ENCODE measurements at places on chromosomes 13 and 19.

- DNase-seq, result no peak
Measured at GRCh38 chr13:51823359-51823758, 19.4 kb upstream of the DHRS12 start.

DNA sequence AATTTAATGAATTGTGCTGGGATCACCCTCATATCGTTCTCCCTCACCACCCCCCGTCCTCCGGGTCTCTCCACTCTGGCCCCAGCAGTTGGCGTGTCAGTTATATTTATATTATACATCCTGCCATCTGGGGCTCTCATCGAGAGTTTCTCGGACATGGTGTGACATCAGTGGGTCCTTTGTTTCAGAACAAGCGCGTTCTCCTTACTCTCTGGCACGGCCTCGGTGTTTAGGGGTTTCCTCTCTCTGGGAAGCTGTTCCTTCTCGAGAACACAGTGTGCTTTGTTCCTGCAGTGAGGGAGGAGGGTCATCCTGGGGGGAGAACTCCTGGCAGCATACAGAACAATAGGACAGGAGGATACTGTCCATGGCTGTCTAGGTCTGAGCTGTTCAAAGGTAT is 9.8 kb upstream of the MCF2L start:
- no peak for DNase-seq

DNA sequence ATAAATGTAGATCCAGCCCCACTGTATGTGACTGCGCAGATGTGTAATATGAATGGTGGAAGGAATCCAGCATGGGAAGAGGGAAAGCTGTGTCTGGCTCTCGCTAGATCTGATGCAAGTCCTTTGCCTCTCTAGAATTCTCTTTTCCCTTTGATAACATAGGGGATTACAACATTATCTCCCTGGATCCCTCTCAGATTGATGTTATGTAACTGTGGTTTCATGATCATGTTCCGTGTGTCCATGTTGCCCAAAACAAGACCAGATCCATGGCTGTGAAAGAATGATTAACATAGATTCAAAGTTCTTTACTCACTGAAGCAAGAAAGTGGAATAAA is 184.0 kb upstream of the UBL3 start:
- peak; percentile 68 for DNase-seq

GRCh38 chr13:98279473-98280175 is 102.6 kb upstream of the RNF113B start:
- DNase-seq, result no peak

- no peak for DNase-seq
Measured at GRCh38 chr19:56718231-56718630, 46.7 kb upstream of the ZNF835 start.

GRCh38 chr13:107678075-107678689 is 537.2 kb downstream of the LIG4 start:
- no peak for DNase-seq

DNA sequence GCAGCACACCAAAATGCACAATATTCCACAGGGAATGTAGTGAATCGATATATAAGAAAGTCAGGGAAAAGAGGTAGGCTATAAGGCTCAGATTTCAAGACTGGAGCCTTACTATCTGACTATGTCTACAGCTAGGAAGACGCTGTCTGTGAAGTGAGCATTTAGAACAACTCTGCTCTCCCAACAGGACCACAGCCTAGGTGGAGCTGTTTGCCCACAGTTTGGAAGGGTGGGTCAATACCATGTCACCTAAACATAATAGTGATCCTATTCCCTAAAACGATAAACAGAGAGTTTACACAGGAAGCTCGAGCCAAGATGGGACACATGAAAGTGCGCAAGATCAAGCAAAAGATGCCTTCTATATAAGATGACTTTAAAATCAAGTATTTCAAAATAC is 2486.0 kb upstream of the PCDH20 start:
- DNase-seq, result no peak

GRCh38 chr19:40592170-40592569 is 9.0 kb upstream of the LTBP4 start:
- peak; percentile 46 for DNase-seq

GRCh38 chr19:29429021-29429420 is 96.8 kb upstream of the VSTM2B start:
- no peak for DNase-seq

DNA sequence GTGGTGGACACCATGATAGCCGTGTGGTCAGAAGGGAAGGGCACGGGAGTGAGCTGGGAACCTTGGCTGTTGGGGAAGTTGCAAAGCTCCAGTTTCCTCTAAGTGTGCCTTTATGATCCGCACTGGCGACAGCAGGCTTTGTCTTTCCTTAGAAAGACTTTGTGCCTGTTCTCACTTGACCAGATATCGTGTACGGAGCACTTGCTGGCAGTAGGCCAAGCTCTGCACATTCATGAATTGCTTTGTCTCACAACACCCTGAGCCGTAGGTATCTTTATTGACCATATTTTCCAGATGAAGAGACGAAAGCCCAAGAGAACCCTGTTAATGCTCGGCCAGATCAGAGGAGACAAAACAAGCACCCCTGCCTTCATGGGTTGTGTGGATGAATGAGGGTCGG is 15.1 kb downstream of the CUL4A start:
- DNase-seq, result no peak

DNA sequence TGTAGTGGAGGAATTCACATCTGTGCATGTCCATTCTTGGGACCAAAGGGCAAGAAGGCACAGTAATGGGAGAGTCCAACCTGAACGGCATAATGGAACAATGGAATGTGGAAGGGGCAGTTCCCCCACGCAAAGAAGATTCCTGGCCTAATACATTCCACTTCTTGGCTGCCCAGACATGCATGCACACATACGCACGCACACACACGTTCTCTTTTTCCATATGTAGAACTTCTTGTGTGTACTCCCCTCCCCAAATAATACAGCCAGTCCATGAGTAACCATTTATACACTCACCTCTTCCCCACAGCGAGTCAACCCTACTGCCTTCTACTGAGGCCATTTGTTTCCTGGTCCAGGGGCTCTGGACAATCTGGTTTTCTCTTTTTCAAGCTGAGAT is 6.0 kb upstream of the STK24 start:
- DNase-seq, result no peak

- no peak for DNase-seq
Measured at GRCh38 chr13:28735481-28736029, 16.8 kb upstream of the SLC46A3 start.

DNA sequence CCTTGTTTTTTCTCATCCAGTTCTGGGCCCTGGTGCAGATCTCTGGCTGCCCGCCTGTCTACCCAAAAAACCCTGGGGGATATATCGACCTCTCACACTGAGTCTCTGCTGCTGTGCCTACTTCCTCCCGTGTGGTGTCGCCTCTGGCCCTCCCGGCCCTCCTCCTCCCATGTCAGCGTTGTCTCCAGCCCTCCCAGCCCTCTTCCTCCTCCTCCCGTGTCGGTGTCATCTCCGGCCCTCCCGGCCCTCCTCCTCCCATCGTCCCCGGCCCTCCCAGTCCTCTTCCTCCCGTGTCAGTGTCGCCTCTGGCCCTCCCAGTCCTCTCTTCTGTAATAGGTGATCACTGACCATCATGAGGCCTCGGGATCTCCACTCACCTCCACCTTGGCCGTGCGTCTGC is 81.8 kb downstream of the GPR12 start:
- DNase-seq, result no peak

- DNase-seq, result no peak
Measured at GRCh38 chr13:105952233-105952972, 583.1 kb downstream of the EFNB2 start.

- peak; percentile 68 for DNase-seq
Measured at GRCh38 chr19:873084-873483, 13.6 kb downstream of the CFD start.

DNA sequence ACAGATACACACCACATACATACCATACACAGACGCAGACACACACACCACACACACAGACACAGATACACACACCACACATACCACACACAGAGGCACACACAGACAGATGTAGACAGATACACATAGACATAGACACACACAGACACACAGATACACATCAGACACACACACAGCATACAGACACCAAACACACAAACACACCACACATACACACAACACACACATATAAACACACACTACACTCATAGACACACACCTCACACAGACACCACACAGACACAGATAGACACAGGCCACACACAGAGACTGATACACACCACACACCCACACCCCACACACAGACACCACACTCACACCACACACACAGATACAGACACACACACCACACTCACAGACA is 24.9 kb upstream of the SLC7A10 start:
- DNase-seq, result no peak

DNA sequence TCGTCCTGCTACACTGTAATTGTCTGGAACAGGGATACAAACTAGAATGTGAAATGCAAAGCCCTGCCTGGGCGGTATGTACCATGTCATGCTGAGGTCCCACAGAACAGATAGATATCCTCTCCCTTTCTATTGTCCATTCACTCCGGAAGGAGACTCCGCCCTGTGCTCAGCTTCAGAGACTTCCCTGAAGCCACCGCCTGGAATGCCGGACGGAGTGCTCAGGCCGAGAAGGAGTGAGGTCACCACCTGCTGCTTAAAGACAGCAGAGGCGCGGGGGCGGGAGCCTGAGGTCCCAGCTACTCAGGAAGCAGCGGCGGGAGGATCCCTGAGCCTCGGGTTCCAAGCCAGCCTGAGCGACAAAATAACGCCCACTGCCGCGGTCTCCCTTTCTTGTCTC is 890 bp upstream of the ZNF611 start:
- no peak for DNase-seq

- DNase-seq, result peak; percentile 78
Measured at GRCh38 chr13:33108620-33109019, 92.4 kb downstream of the KL start.

DNA sequence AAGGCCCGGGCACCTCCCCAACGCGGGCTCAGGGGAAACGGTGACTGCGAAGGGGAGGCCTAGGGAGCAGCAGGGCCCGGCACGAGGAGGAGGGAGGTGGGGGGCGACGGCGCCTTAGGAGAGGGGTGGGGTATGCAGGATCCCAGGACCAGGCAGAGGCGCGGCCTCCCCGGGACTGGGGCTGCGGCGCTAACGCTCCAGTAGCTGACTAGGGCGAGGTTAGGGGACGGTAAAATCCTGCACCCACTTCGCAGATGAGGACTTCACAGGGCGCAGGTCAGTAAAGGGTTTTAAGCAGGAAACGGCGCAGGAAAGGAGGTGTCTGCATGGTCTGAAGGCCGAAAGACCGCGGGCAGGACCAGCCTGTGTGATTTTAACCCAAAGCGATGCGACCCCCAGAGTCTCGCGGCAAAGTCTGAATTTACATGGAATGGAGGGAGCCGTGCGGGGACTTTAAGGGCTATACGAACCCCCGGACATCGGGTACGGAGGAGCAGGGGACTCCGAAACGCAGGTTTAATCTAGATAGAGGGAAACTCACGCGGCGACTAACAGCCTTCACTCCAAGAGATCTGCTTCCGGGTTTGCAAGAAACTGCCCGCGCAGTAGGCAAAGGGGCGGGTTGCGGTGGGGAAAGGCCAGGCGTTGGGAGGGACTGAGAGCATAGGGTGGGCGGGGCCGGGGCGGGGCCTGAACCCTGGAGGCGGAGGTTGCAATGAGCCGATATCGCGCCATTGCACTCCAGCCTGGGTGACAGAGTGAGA is at the start of gene ZNF665:
TSS of gene ZNF665 (minus strand) at position 588 of the 764 bp plus-strand sequence. CDS start 10,460 bp downstream, outside the sequence.
- DNase-seq, result peak; percentile 93

DNA sequence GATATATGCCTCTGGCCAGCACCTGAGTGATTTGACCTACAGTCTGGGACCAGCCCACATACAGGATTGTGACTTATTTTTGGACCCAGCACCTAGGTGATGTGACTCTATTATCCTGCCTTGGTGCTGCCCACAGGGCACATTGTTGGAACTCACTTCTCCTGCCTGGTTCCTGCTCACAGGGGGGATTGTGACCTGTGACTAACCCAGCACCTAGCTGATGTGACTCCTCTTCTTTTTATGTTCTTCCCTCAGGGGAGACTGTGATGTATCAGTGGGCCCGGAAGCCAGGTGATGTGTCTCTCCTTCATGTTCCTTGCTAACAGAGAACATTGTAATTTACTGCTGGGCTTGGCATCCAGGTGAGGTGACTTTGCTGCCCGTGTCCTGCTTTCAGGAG is 63.0 kb upstream of the ZNF724 start:
- no peak for DNase-seq

GRCh38 chr19:5103812-5104410 is 135.0 kb downstream of the KDM4B start:
- DNase-seq, result no peak

GRCh38 chr13:113759525-113760137 is 605 bp downstream of the TMEM255B start:
- DNase-seq, result peak; percentile 51

DNA sequence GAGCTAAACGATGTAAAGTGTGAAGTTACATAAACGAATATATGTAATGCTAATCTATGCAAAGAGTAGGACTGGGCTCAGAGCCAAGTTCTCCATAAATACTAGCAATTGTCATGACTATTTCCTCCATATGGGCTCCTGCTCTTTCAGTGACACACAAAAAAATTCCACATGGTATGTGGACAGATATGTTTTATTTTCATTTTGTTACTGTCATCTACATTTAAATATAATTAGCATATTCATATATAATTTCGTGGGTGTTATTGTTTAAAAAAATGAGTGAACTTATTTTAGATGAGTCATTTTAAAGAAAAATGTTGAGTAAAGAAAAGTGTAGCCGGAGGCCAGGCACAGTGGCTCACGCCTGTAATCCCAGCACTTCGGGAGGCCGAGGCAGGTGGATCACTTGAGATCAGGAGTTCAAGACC is 5.0 kb upstream of the IGSF23 start:
- no peak for DNase-seq

DNA sequence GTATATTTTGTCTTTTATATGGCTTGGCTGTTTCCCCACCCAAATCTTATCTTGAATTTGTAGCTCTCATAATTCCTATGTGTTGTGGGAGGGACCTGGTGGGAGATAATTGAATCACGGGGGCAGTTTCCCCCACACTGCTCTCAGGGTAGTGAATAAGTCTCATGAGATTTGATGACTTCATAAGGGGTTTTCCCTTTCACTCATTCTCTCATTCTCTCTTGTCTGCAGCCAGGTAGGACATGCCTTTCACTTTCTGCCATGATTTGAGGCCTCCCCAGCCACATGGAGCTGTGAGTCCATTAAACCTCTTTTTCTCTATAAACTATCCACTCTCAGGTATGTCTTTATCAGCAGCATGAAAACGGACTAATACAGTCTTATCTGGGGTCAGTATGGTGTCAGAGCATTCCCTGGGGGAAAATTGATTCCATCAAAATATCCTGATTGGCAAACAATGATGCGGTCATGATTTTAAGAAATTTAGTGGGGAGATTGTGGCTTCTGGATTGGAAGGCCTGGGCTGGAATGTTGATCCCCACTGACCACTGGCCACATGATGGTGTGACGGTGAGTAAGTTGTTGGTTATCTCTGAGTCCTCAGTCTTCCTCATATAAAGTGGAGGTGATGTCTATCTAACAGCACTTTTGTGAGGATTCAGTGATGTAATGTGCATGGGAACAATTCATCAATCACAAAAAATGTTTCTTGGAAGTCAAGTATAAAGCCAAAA is 27.5 kb upstream of the ANKRD10 start:
- no peak for DNase-seq

- no peak for DNase-seq
Measured at GRCh38 chr19:3832001-3832400, 36.8 kb downstream of the ZFR2 start.

DNA sequence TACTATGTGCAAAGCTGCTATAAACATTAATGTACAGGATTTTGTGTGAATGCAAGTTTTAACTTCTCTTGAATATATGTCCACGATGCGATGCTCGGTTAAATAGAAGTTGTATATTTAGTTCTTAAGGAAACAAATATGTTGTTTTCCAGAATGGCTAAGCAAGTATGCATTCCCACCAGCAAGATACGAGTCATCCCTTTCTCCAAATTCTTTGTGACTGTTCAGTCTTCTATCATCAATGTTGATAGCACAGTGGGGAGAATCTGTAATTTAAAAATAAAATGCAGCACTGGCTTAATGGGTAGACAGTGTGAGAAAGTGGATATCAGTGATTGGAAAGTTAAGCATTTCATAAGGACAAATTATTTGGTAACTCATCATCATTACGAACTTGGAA is 1340.8 kb downstream of the PCDH9 start:
- DNase-seq, result peak; percentile 5

All from AG08395 (cell line).